ENCODE measurements at places on chromosomes 11 and 22.

GRCh38 chr22:50238755-50239154 is 6.1 kb downstream of the TUBGCP6 start:
- no peak for DNase-seq

- no peak for DNase-seq
These were observed 1.5 kb downstream of the OR51B4 start for GRCh38 chr11:5300251-5300650.

DNA sequence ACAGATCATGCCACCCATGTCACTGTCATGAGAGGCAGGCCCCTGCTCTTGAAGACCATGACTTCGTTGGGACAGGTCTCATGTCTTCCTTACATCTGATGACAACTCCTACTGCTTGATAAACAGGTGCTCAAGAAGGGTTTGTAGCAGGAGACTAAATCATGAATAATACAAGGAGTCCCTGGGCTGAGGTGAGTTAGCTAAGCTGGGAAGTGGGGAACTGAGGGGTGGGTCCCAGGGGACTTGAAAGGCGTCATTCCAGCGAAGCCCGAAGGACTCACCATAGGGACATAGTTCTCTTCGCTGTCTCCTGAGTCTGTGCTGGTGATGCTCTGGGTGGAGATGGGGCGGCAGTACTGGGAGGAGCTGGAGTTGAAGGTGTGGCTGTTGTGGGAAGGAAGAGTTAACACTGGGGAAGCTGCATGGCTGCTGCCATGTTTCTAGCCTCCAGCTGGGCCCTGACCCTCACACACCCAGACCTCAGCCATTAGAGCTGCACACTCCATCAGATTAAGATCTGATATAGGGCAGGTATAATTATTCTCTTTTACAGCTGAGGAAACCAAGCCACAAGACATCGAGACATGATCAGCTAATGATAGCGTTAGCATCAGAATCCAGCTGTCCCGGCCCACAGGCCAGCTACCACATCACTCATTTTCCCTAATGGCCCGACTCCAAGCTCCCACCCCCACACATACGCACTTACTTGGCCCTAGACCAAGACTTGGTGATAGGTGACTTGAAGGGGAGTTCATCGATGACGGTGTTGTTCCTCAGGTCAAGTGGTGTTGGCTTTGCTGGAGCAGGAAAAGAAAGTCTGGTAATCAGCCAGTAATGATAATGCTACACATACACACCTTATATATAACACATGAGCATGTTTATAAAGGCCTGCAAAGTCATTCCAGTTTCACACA is 32.9 kb downstream of the USP35 start:
- DNase-seq: no peak

DNA sequence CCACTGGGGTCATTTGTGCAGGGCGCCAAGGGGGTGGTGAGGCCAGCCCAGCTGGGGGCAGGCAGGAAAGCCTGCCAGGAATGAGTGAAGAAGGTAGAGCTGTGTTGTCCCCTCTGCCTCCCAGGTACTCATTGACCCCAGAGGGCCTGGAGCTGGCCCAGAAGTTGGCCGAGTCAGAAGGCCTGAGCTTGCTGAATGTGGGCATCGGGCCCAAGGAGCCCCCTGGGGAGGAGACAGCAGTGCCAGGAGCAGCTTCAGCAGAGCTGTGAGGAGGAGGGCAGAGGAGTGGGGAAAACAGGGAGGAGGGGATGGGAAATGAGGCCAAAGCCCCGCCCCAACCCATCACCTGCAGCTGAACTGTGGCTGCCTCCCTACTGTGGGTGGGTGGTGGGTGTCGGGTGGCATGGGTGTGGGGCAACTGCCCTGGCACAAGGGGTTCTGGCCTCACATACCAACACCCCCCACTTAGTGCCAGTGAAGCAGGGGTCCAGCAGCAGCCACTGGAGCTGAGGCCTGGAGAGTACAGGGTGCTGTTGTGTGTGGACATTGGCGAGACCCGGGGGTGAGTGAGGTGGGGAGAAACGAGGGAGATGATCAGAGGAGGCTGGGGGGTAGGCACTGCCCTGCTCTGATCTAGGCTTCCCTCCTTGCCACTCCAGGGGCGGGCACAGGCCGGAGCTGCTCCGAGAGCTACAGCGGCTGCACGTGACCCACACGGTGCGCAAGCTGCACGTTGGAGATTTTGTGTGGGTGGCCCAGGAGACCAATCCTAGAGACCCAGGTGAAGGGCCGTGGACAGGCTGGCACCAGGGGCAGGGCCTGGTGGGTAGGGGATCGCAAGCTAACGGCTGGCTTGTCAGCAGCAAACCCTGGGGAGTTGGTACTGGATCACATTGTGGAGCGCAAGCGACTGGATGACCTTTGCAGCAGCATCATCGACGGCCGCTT is 3.0 kb downstream of the MUS81 start:
- DNase-seq: no peak

DNA sequence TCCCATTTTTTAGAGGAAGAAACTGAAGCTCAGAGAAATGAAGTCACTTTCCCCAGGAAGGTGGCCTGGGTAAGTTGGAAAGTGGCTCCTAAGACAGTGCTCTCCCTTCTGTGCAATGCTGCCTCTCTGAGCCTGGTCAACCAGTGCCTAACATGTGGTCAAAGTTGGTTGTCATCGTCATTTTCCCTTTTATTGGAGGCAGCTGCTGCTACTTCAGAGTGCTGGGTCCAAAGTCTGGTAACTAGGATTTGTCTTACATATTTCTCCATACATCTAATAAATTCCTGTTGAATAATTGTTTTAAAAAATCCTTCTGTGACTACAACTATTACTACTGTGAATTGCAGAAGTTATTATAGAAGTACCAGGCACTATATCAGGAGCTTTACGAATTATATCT is 48.1 kb downstream of the TECTA start:
- DNase-seq: no peak

DNA sequence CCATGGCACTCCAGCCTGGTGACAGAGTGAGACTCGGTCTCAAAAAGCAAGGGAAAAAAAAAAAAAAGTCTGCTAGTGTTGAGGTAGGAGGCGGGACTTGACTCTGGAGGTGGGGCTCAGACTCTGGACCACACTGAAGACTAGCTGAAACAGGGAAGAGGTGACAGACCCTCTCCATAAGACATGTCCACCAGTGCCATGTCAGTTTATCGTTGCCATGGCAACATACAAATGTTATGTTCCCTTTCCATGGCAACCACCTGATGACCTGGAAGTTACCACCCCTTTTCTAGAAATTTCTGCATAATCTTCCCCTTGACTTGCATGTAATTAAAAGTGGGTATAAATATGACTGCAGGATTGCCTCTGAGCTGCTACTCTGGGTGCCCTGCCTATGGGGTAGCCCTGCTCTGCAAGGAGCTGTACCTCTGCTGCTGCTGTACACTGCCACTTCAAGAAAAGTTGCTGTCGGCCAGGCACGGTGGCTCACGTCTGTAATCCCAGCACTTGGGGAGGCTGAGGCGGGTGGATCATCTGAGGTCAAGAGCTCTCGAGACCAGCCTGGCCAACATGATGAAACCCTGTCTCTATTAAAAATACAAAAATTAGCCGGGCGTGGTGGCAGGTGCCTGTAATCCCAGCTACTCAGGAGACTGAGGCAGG is 55.1 kb downstream of the KIAA1671 start:
- DNase-seq: no peak

- DNase-seq: no peak
These were observed 45.8 kb downstream of the PC start for GRCh38 chr11:66912361-66912760.

- DNase-seq: peak; percentile 69
These were observed 500 bp upstream of the ADSL start for GRCh38 chr22:40345815-40346184.

DNA sequence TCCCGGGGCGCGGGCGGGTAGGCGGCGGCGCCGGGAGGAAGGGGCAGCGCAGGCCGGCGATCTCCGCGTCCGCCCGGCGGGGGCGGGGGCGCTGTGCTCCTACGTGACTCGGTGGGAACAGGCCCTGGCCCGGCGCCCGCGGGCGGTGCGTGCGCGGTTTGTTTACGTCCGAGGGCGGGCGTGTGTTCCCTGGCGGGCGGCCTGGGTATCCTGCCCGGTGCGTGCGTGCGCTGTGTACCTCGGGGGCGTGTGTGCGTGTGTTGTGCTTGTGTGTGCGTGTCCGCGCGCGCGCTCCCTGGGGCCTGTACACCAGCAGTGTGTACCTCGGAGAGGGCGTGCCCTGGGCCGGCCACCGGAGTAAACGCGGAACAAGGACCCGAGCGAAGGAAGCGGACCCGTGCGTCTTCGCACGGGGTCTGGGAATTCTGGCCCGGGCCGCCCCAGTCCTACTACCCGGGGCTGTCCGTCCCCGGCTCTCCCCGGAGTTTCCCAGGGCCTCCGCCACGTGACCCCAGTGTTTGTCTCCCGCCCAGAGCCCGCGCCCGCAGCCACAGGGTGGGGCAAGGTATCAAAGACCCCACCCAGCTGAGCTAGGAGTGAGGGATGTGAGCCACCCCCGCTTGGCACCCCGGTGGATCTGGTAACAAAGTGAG is 769 bp downstream of the MAFF start:
- DNase-seq: peak; percentile 57

- no peak for DNase-seq
These were observed 20.7 kb upstream of the CHORDC1 start for GRCh38 chr11:90243534-90243933.

DNA sequence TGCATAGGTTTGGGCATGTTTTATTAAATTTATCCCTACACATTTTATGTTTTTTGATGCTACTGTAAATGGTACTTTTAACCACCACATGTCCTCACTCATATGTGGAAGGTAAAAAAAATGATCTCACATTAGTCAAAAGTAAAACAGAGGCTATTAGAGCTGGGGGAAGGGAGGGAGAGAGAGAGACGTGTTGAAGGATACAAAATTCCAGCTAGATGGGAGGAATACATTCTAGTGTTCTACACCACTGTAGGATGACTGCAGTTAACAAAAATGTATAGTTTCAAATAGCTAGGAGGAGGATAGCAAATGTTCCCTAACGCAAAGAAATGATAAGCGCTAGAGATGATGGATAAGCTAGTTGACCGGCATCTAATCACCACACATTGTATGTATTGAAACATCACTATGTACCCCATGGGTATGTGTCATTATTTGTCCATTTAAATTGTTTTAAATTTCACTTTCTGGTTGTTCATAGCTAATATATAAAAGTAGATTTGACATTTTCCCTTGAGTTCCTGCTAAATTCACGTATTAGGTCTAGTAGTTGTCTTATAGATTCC is 9.9 kb upstream of the GNB1L start:
- DNase-seq: no peak

DNA sequence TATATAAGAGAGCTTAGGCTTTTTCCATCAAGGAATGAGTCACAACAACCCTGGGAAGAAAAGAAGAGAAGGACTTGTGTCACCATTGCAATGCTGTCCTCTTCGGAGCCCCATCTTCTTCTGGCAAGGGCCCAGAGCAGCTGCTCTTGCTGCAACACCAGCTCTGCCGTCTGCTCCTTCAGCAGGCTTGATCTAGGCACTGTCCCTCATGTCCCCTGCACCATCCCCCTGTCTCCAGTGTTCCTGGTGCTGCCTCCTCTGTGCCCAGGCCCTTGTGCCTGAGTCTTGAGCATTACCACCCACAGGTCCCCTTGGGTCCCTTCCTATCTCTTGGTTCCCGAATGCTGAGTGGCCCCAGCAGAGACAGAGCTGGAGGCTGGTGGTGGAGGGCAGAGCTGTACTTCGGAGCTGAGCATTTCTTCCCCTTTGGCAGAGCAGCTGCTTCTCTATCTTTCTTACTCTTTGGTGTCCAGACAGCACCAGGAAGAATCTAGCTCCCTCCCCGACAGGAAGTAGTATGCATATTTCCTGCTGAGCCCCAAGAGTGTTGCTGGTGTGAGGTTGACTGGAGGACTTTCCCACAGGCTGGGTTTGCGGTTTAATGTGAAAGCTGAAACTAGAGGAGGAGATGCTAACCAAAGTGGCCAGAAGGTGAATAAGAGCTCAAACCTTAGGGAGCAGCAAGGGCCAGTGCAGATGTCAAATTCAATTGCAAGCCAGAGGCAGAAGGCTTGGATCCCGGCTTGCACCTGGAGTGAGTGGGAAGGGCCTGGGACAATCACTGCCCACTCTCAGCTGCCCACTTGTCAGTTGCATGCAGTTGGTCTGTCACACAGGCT is 27.8 kb downstream of the WEE1 start:
- DNase-seq: peak; percentile 22

DNA sequence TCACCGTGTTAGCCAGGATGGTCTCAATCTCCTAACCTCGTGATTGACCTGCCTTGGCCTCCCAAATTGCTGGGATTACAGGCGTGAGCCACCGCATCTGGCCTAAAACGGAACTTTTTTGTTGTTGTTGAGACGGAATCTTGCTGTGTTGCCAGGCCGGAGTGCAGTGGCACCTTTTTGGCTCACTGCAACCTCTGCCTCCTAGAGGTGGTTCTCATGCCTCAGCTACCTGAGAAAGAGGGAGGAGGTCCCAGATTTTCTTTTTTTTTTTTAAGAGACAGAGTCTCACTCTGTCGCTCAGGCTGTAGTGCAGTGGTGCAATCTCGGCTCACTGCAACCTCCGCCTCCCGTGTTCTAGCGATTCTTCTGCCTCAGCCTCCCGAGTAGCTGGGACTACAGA is 7.9 kb upstream of the MCHR1 start:
- no peak for DNase-seq

DNA sequence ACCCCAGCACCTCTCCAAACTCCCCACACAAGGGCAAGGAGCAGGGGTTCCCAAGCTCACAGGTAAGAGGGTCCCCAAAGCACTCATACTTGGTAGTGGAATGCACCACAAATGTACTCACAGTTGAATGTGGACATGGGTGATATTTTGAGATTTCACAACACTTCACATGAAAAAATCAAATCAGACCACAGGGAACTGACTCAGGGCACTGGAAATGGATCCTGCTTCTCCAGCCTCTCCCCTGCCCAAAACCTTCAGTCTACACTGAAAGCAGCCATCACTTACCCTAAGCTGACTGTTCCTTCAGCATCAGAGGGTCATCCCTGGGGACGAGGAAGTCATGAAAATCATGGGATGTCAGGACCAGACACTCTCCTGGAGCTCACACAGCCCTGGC is 40.2 kb downstream of the SCGB1A1 start:
- no peak for DNase-seq

DNA sequence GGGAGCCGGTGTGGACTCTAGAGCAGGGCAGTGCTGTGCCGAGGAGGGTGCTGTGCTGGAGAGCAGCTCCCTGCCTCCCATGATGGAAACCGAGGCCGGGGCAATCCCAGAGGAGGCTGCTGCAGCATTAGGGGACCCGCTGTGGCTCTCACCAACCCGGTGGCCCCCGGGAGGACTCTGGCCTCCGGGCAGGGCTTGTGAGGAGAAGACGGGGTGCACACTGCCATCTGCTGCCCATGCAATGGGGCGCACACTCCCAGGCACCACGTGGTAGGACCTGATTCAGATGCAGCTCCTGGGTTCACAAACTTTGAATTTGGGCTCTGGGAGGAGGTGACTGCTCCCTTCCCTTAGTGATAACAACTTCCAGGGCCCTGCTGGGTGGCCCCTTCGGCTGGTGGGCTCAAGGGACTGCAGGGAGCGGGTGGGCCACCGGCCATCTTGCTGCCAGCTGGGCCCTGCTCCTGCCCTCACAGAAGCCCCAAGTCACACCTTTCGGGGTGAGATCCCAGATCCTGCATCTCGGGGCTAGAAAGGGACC is 93.8 kb upstream of the FGF3 start:
- DNase-seq: no peak
